D341Med (cell line): ENCODE measurements at places on chromosomes 5 and 9.
A peak's percentile ranks its signal among the peaks of the same experiment; 100 is the strongest.

GRCh38 chr9:30075451-30076199 lies 2308.8 kb upstream of the ACO1 start:
- no peak for DNase-seq

DNA sequence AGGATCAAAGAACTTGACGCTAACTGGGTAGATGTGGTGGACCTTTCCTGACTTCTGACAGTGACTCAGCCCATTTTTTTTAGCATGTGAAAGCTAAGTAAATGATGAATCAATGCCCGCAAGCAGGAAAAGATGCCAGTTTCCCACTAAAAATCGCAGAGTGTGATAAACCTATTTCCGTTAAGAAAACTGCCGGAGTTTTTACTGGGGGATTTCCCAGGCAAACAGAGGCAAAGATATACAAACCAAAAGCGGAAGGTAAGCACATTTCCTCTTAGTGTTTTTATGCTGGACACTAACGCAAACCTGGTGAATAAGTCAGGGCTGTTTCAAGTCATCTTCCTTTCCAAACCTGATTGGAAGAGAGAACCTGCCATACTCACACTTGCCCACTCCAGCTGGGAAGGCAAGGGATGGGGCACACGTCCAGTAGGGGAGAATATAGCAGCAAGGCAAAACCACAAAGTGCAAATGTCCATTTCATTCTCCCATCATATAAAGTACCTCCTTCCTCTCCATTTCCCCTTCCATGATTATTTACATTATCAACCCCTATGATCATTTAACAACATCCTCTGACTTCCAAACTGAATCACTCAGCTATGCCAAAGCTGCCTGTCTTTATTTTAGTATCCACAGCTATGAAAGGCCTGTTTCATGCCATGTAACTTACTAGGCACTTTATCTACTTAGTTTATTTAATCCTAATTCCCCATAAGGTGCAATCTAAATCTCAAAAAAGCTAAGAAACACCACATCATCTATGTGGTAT lies 349.7 kb upstream of the RFX3 start:
- DNase-seq = no peak

DNA sequence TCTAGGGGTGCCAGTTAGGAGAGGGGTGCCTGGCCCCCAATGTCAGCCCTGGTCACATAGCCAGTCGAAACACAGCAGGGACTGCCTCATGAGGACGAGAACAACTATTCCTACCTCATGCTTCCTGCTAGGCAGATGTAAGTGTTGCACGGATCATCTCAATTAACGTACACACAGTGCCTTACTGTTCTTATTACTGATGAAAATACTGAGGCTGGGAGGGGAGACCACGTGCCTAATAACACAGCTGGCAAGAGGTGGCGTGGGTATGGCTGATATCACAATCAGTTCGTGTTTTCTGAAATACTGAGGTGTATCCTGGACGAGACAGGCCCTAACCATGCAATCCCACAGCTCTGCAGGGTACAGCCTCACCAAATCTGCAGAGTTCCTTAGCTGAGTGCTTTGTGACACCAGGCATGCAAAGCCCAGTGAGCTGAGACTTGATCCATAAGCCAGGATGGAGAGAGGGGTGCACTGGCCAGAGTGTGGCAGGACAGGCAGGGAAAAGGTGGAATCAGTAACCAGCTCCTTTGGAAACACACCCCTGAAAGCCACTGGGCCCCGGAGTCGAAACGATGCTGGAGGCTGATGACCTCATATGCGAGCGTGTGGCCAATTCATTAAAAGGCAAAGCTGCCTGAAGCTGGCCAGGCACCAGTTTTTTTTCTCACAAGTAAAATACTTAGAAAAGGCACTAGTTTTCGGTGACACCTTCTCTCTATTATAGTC lies 63.9 kb downstream of the PRRT1B start:
- no peak for DNase-seq

GRCh38 chr5:116980581-116980980 lies 406.0 kb upstream of the SEMA6A start:
- no peak for DNase-seq

GRCh38 chr9:6955251-6955921 lies 197.6 kb downstream of the KDM4C start:
- no peak for DNase-seq

- no peak for DNase-seq
These were observed 478.1 kb upstream of the CDH9 start for GRCh38 chr5:27516437-27516836.

- DNase-seq = no peak
These were observed 82.9 kb downstream of the CEMIP2 start for GRCh38 chr9:71685394-71685793.

- no peak for DNase-seq
These were observed 6.3 kb downstream of the GPX3 start for GRCh38 chr5:151026679-151027078.

DNA sequence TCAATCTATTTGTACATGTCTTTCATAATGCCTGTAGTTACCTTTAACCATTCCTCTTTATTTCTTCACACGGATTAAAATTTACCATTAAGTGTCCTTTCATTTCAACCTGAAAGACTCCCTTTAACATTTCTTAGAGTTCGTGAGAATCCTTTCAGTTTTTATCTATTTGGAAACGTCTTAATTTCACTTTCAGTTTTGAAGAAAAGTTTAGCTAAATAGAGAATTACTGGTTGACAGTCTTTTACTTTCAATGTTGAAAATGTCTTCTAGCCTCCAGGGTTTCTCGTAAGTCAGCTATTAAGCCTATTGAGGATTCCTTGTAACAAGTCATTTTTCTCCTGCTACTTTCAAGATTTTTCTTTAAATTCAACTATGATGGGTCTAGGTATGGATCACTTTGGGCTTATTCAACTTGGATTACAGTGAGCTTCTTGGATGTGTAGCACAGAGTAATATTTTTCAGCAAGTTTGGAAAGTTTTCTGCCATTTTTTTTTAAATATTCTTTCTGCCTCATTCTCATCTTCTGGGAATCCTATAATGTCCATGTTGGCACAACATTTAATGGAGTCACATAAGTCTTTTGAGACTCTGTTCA lies 48.5 kb downstream of the RFX3 start:
- DNase-seq = no peak

GRCh38 chr5:405421-405820 lies 37.6 kb upstream of the EXOC3 start:
- no peak for DNase-seq

DNA sequence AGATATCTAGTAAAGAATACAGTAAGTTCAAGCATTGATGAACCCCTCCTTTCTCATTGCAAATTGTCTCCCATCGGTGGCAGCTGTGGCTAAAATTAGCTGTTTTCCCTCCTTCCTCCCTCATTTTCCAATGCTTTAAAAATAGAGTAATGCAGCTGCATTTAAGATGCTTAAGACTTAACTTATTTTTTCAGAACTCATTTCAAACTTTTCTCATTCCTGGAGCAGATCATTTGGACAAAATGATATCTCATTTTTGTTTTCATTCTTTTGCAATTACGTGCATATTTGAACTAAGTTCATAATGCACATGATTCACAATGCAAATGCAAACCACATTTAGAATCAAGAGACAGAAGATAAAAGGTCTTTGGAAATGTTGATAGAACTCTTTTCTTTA lies 14.6 kb downstream of the HSPB3 start:
- DNase-seq = no peak

- peak; percentile 85 for DNase-seq
These were observed 32.1 kb downstream of the PTPA start for GRCh38 chr9:129143031-129143927.

DNA sequence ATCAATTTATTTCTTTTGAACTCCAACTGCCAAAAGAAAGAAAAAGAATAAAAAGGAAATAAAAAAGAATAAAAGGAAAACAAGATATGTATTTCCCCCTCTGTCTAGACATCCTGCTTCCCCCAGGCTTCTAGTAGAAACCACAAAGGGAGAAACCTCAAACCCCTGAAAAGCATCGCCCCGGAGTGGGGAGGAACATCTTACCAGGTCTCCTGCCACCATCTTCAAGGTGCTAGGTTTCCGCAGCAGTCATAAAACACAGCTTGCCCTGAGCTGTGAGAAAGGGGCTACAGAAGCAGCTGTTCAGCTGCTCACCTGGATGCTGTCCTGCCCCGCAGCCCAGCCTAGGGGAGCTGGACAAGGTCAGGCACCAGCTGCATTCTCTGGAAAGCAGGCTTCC lies 487.7 kb downstream of the GADD45G start:
- no peak for DNase-seq

GRCh38 chr5:156330141-156330870 lies 3.3 kb downstream of the SGCD start:
- DNase-seq = no peak

GRCh38 chr5:172632346-172633092 lies 8.5 kb upstream of the NEURL1B start:
- DNase-seq = no peak

DNA sequence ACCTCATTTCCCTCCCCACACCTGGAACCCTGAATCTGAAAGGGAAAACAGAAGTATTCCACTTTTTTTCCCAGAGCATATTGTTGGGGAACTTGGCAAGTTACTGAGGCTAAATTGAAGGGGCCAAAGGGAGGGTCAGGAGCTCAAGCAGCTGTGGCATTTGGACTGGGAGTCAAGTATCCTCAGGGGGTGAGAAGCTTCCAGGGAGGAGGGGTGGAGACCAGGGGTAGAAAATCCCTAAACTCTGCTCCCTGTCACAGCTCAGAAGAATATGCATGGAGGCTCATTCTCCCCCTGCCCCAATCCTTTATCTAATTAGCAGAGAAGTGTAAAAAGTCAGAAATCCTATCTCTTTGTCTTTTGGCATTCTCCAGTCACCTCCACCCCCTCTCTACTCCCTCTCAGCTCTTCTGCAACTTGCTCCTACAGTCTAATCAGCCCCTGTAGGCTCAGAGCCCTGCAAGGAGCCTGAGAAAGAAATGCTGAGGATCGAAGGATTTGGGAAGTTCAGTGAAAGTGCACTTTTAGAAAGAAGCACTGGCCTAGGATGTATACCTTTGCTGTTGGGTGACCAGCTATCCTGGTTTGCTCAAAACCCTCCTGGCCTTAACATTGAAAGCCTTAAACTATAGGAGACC lies 5.7 kb upstream of the WNT8A start:
- no peak for DNase-seq

DNA sequence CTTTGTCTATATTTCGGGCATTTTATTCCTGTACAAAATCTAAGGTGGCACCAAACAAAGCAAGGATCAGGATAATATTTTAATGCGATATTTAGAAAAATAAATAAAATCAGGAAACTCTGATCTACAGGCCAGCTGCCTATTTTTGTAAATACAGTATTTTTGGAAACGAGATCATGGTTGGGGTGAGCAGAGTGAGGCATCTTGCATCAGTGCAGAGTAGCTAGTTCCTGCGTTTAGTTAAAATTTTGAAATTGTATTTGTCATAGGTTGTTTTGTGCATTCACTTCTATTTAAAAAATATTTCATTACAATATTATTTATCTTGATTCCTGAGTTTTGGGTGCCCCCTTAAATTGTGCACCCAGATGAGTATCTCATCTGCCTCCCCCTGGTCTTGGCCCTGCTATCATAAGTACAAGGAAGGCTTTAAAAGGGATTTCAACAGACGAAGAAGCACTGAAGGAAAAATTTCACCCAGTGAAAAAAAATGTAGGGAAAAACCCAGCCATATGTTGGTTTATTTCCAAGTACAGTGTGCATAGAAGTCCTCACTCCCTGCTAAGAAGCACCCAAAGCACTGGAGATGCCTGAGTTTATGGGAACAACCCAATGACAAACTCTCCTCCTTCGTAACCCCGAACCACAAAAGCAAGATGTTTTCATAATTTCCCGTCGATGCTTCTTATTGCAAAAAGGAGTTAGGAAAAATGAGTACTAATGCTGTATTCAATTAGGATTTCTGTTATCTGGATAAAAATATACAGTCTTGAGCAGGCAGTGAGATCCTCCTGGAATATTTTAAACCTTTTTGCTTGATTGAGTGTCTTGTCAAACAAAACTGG lies 304.7 kb upstream of the CLINT1 start:
- DNase-seq = no peak
